ENCODE measurements at places on chromosomes 2 and 18.
A peak's percentile ranks its signal among the peaks of the same experiment; 100 is the strongest.

GRCh38 chr2:17519486-17519885, 1.2 kb upstream of the RAD51AP2 start:
- no peak for DNase-seq

- no peak for DNase-seq
Measured at GRCh38 chr18:71450257-71450656, 1093.9 kb downstream of the CBLN2 start.

GRCh38 chr2:225100269-225100668, 58.0 kb upstream of the DOCK10 start:
- DNase-seq, result no peak

DNA sequence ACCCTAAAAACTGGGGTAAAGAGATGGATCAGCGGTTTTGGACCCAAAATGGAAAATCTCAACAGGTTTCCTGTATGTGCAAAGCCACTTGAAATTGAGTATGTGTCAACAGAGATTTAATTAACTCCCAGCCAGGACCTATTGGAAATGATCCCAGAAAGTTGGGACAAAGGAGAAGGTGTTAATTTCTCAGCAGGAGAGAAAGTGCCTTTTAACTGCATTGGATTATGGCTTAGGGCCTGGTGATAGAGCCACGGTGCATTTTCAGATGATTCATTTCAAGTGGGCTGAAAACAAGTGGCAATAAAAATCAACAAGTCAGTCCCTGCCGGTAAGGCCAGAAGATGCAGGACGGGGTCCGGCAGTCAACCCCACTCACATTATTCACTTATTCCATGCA, 80.2 kb upstream of the BCL11A start:
- DNase-seq, result no peak

GRCh38 chr2:103009871-103010270, 248.0 kb downstream of the TMEM182 start:
- DNase-seq, result no peak

DNA sequence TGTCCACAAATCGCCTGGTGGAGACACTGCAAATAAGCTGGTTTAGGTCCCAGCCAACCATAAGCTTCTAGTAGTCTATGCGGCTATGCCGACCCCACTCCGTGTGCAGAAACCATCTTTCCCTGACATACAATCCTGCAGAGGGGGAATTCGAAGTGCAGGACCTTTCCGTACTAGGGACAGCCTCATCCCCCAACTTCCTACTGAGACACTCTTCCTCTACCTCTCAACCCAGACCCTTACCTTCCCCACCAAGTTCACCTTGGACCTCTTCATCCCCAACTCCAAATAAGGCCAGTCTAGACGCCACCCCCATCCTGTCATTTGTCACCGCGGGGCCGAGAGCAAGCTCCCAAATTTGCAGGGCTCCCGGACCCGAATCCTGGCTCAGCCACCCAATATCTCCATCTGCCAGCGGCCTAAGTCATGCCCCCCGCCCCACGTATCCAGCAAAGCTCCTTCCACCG, 496 bp downstream of the SUCLG1 start:
- peak; percentile 40 for DNase-seq

- peak; percentile 16 for DNase-seq
Measured at GRCh38 chr2:70959851-70960832, 18.3 kb upstream of the ANKRD53 start.

DNA sequence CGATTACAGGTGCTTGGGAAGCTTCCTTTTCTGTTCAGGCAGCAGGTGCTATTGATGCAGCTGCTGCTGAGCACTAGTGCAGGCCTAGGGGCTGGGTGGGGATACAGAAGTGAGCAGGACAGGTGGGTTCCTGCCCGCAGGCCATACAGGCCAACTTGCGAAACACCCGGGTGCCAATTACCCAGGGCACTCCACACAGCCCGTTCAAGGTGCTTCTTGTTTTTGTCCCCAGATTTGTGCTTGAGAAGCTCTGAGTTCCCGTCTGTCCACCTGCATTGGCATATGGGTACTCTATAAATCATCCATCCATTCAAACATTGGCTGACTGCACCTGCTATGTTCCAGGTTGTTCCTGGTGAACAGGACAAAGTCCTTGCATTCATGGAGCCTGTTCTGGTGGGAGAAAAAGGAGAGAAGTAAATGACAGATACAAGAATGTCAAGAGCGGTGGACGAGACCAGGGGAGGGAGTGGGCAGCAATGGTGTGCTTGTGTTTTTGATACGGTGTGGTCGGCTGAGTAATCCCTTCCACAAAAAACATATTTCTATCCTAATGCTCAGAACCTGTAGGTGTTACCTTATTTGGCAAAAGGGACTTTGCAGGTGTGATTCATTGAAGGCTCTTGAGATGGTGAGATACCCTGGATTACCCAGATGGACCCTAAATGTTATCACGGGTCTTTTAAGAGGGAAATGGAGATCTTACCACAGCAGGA, 31.4 kb downstream of the SH3BP4 start:
- DNase-seq, result no peak

- DNase-seq, result no peak
Measured at GRCh38 chr2:235637896-235638295, 144.1 kb downstream of the AGAP1 start.

GRCh38 chr2:237042101-237042500, 43.6 kb upstream of the COPS8 start:
- no peak for DNase-seq

DNA sequence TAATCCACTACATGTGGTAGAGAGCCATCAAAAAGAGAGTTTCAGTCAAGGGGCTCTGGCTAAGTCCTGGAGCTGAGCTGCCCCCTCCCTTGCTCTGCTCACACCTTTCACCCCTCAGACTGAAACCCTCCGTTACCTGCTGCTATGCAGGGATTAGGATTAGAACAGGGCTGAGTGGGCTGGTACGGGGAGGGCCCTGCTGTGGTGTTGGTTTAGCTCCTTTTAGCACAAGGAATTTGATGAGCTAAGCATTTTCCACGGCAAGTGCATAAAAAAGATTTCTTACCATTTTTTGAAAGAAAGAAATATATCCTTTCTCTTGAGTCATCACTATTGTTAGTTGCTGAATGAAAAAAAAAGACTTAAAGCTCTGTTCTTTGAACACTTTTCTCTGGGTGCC, 46.3 kb downstream of the TCF7L1 start:
- no peak for DNase-seq

GRCh38 chr2:20962939-20963557, 80.8 kb downstream of the APOB start:
- peak; percentile 81 for DNase-seq

DNA sequence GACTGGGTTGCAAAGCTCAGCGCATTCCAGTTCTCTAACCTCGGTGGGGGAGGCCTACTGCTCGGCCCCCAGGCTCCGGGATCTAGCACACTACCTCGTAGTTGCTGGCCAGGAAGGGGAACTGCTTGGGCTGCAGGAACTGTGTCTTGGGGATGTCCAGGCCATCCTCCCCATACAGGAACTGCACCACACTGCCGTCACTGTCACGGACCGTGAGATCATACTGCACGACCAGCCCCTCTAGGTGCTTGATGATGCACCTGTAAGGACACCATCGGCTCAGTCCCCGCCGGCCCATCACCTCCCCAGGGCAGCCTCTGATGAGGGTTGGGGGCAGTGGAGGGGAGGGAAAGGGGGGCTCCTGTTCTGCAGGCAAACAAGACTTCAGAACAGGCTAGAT, 61.6 kb downstream of the POLR1A start:
- no peak for DNase-seq

DNA sequence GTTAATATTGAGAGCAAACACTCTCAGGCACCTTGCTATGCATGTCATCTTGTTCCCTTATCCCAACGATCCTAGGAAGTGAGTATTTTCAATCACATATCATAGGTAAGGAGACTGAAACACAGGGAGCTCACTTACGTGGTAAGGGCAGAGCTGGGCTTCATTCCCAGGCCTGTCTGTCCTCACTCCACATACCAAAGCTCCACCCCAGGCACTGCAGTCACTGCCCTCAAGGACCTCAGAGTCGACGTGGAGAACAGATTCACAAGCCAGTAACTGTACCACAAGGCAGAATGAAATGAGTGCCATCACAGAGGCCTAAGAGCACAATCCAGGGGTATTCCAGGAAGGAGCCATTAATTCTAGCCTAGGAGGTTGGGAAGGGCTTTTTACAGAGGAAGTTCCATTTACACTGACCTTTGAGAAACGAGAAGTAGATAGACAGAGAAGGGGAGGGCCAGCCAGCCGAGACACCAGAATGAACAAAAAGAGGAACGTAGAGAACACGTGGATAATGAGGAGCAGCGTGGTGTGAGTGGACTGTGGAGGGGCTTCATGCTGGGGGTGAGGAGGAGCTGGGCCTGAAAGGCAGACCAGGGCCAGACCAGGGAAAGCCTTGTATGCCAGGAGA, 48.6 kb downstream of the KIAA2012 start:
- no peak for DNase-seq

DNA sequence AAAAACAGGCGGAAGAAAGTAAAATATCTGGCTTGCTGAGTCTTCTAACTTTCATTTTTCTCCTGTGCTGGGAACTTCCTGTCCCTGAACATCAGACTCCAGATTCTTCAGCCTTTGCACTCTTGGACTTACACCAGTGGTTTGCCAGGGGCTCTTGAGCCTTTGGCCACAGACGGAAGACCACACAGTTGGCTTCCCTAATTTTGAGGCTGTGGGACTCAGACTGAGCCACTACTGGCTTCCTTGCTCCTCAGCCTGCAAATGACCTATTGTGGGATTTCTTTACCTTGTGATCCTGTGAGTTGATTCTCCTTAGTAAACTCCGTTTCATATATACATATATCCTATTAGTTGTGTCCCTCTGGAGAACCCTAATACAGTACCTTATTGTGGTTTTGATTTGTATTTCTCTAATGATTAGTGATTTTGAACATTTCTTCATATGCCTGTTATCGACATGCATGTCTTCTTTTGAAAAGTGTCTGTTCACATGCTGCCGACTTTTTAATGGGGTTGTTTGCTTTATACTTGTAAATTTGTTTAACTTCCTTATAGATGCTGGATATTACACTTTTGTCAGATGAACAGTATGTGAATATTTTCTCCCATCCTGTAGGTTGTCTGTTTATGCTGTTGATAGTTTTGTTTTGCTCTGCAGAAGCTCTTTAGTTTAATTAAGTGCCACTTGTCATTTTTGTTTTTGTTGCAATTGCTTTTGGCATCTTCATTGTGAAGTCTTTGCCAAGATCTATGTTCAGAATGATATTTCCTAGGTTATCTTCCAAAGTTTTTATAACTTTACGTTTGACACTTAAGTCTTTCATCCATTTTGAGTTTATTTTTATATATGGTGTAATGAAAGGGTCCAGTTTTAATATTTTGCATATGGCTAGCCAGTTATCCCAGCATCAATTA, 348.8 kb upstream of the SETBP1 start:
- DNase-seq, result no peak

- no peak for DNase-seq
Measured at GRCh38 chr2:223062396-223062795, 10.4 kb downstream of the KCNE4 start.

DNA sequence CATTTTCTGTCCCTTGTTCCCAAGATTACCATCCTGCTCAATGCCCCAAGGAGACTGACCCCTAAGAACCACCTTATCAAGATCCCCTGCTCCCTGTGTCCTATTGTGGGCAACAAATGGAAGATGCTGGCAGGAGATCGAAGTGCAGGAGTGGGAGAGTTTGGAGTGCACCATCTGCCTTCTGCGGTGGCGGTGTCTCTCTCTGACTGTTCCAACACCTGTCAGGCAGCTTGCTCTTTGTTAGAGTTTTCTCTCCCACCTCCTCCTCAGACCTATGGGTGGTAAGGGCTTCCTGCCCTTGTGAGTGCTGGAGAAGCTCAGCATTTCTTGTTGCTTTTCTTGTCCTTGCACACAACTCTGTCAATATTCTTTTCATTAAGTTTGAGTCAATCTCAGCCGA, 64.1 kb upstream of the SPHKAP start:
- DNase-seq, result no peak

- no peak for DNase-seq
Measured at GRCh38 chr2:162113088-162113775, 38.8 kb downstream of the GCG start.

DNA sequence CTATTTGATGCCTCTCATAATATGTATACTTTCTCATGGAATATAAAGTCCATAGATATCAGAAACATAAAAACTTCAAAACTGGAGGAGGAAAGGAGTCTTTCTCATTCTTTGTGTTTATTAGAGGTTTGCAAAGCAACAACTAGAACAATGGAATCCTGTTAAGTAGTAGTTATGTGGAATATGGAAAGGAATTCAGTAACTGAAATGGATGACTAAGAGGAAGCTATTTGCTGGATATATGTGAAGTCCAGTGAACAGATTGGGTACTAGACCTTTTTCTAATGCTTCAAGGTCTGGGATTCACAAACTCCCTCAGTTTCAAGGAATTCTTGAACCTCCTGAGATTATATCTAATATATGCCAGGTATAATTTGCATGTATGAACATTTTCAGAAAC, 353.6 kb upstream of the FANCL start:
- DNase-seq, result no peak

- DNase-seq, result no peak
Measured at GRCh38 chr18:24270358-24270936, 127.2 kb downstream of the OSBPL1A start.

DNA sequence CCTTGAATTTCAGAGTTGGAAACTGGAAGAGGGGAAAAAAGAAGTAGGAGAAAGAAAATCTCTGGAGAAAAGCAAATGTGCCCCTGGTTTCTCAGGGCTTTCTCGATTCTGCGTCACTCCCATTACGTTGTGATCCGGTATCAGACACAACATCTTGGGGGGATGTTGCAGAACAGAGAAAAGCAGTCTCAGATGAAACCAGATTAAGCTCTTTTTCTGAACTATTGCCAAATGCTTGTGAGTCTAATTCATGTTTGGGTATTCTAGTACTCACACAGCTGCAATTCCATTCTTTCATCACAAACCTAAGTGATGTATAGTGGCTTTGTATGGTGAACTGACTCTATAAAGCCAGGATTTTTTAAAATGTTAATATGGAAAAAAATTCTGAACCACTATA, 233.2 kb downstream of the TCF4 start:
- no peak for DNase-seq

GRCh38 chr2:39568561-39569006, 97.1 kb upstream of the TMEM178A start:
- DNase-seq, result no peak

DNA sequence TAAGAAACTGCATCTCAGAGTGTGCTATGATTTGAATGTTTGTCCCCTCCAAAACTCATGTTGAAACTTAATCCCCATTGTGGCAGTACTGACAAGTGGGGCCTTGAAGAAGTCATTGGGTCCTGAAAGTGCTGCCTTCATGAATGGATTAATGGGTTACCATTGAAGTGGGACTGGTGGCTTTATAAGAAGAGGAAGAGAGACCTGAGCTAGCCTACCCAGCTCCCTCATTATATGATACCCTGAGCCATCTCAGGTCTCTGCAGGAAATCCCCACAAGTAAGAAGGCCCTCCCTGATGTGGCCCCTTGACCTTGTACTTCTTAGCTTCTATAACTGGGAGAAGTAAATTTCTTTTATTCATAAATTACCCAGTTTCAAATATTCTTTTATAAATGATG, 526.8 kb downstream of the XIRP2 start:
- DNase-seq, result no peak
